ENCODE measurements at places on chromosomes 12 and 14.
A peak's percentile ranks its signal among the peaks of the same experiment; 100 is the strongest.

DNA sequence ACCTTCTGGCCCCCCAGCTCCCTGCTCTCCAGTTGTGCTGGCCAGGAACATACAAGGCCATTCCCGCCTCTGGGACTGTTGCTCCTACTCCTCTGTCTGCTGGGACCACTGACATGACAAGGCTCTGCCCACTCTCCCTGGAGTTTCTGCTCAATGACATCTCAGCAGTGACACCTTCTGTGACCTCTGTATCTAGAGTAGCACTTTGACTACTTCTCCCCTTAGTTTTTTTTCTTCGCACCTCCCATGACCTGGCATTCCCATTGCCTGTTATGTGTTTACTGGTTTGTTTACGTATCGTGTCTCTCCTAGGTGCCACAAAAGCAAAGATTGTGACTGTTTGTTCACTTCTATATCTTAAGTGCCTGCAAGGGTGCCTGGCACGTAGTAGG lies 40.1 kb upstream of the TMEM263 start:
- no peaks in the 10 kb centered on the region for H3K27me3 ChIP-seq
- DNase-seq, result no peak
- H3K27ac ChIP-seq, result no peak overlapping the region
- H3K36me3 ChIP-seq, result no peaks in the 10 kb centered on the region
- H3K4me1 ChIP-seq, result peaks cover 3% of the 10 kb centered on the region

GRCh38 chr12:117854339-117855012 lies 114.3 kb downstream of the KSR2 start:
- H3K36me3 ChIP-seq, result no peaks in the 10 kb centered on the region
- no peak overlapping the region for H3K27ac ChIP-seq
- no peak for DNase-seq

- no peaks in the 10 kb centered on the region for H3K36me3 ChIP-seq
- H3K27ac ChIP-seq, result no peak overlapping the region
- no peaks in the 10 kb centered on the region for H3K4me1 ChIP-seq
- H3K27me3 ChIP-seq, result no peaks in the 10 kb centered on the region
- no peak overlapping the region for H3K4me3 ChIP-seq
- DNase-seq, result no peak
These were observed 210.8 kb upstream of the NPAS3 start for GRCh38 chr14:32727832-32728231.

DNA sequence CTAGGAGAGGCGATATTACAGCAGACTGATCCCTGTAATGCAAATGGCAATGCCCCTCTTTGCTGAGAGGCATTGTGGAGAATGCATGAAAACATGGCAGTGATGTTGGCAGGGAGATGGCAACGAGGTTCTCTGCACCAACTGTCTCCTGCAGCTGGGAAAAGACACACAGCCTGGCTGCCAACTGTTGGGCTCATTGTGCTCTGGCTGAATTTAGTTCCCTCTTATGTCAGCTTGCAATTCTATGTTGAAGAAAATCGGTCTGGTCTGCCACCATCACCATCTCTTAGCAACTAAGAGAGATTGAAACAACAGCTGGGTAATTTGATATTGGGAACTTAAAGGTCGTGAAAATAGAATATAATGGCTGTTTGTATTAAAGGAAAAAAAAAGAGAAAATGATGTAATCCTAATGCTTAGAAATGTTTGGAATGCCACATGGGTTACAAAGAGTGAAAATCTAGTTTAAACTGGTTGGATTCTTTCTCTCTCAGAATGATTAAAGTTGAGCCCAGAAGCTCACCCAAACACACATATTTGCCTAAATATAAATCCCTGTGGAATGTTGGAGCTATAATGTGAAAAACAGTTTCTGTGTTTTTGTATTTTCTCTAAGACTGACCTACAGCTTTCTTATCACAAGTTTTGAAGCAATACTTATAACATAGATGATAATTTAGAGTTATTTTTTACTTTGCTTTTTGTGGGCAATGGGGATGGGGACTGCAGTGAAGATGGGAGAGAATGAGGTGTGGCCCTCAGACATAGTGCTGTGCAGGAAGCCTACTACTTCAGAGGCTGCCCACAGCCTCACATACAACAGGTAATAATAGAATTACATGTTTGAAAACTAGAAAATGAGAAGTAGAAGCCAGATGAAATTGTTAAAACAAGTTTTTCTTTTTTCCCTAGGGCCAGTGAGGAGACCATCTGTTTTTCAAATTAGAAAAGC lies 143.7 kb downstream of the AKAP6 start:
- no peak overlapping the region for H3K27ac ChIP-seq
- H3K4me1 ChIP-seq, result no peaks in the 10 kb centered on the region
- DNase-seq, result no peak
- H3K36me3 ChIP-seq, result no peaks in the 10 kb centered on the region
- H3K27me3 ChIP-seq, result no peaks in the 10 kb centered on the region
- H3K4me3 ChIP-seq, result no peak overlapping the region

DNA sequence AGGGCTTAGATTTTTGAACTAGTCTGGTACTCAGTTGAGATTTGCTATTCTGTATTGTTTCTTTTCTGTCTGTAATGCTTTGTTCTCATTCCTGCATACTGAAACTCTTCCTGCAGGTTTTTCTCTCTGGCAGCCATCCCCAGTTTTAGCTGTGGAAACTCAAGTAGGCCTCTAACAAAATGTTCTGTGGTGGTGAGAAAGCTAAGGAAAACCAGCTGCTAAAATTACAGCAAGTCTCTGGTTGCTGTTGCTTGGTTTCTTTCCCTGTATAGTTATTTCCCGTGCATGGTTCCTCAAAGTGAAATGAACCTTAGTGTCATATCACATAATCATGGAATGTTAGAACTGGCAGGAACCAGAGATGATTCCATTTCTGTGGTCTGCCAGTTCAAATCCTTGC lies 442.5 kb downstream of the NRXN3 start:
- no peak overlapping the region for H3K27ac ChIP-seq
- DNase-seq, result no peak

DNA sequence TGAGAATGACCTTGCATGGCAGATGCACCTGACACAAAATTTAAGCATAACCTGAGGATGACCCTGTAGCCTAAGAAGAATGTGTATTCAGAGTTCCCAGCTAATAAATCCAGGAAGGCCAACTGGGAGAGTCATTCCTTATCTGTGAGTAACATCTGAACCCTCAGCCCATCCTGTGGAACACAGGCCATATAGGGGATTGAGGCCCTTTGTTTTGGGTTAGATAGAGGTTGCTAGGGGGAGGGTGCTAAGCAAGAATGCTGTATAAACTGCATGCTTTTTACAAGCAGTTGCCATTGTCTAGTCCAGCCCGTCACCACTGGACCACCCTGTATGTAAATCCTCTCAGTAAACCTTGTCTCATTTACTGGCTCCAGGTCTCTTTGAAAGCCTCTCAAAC lies 77.0 kb downstream of the BICD1 start:
- H3K27me3 ChIP-seq, result no peaks in the 10 kb centered on the region
- no peak overlapping the region for H3K27ac ChIP-seq
- DNase-seq, result no peak

DNA sequence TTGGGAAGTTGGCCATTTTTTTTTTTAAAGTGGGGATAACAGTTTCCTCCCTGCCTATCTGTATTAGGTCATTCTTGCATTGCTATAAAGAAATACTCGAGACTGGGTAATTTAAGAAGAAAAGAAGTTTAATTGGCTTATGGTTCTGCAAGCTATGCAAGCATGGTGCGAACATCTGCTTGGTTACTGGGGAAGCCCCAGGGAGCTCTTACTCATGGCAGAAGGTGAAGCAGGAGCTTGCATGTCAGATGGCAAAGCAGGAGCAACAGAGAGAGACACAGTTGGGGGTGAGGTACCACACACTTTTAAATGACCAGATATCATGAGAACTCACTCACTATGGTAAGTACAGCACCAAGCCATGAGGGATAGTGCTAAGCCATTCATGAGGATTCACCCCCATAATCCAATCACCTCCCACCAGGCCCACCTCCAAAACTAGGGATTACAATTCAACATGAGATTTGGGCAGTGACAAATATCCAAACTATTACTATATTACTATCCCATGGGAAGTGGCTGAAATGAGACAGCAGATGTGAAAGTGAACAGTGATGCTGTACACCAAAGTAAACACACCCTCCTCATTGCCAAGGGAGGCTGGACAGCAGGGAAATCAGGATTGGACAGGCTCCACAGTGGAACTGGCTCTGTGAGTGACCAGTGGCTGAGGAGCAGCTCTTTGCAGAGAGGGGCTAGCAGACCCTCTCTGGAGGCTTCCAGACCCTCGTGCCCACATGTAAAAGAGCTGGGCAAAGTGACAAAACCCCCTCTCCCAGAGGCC lies 40.5 kb downstream of the CRACR2A start:
- no peaks in the 10 kb centered on the region for H3K27me3 ChIP-seq
- H3K4me1 ChIP-seq, result no peaks in the 10 kb centered on the region

GRCh38 chr12:51591016-51591901 lies at the start of gene SCN8A:
Gene SCN8A (plus strand): TSS chr12:51591233. CDS start chr12:51662818, 71,585 bp downstream.
- no peak within 1 kb of the TSS for H3K27ac ChIP-seq
- peaks cover 6% of the 10 kb centered on the region for H3K4me1 ChIP-seq
- H3K36me3 ChIP-seq, result no peaks in the 10 kb centered on the region
- peak within 1 kb of the TSS; percentile 60 for H3K4me3 ChIP-seq
- peak; percentile 14 for DNase-seq
- no peaks in the 10 kb centered on the region for H3K27me3 ChIP-seq

- no peaks in the 10 kb centered on the region for H3K27me3 ChIP-seq
- H3K4me3 ChIP-seq, result peak overlapping the region; percentile 20
- no peaks in the 10 kb centered on the region for H3K4me1 ChIP-seq
- peak overlapping the region; percentile 29 for H3K27ac ChIP-seq
- peak; percentile 83 for DNase-seq
- no peaks in the 10 kb centered on the region for H3K36me3 ChIP-seq
These were observed 8.3 kb downstream of the PLD4 start for GRCh38 chr14:104932676-104933631.

DNA sequence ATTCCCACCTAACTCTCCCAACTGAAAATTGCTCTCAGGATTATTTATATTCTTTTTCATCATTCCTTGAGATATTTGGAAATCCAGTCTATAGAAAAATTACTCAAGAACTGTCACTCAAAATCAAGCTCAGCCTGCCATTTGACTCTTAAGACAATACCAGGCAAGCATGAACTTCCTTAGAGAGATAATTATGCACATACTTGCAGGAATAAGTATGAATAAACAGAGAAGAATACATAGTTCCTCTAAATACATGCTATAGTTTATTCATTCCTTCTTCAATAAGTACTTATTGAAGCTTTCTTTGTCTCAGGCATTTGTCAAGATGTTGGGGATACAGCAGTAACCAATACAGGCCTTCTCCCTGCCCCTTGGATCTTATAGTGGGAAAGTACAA lies 154.1 kb downstream of the SRGAP1 start:
- DNase-seq, result no peak
- H3K27ac ChIP-seq, result no peak overlapping the region
- H3K36me3 ChIP-seq, result no peaks in the 10 kb centered on the region
- H3K27me3 ChIP-seq, result no peaks in the 10 kb centered on the region

- H3K4me3 ChIP-seq, result no peak overlapping the region
- H3K4me1 ChIP-seq, result no peaks in the 10 kb centered on the region
- H3K36me3 ChIP-seq, result no peaks in the 10 kb centered on the region
- H3K27ac ChIP-seq, result no peak overlapping the region
- no peaks in the 10 kb centered on the region for H3K27me3 ChIP-seq
- no peak for DNase-seq
These were observed 84.6 kb upstream of the CCDC196 start for GRCh38 chr14:66401449-66402095.

DNA sequence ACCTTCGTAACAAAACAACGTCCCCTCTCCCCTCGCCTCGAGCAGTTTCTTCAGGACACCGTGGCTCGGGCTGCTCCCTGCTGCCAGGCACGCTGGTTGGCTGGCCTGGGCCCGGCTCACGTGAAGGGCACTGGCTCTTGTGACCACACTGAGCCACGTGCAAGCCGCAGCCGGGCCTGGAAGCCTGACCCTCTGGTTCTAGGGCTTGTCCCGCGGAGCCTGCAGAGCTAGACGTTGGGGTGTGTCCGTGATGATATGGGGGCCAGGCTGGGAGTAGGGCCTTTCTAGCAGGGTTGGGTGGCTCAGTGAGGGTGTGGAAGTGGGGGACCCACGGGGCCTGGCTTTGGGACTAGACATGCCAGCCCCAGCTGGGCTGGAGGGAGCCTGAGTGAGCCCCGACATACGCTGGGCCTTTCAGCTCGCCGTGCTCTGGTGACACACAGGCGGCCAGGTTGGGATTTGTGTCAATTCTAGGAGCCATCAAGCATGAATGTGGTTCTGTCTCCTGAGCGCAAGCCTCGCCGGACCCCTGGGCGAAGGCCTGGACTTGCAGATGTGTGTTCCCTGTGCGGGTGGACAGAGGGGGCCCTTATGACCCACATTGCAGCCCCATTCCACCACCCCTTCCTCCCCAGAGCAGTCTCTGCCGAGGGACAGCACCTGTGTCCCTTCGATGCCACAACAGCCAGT lies 13.6 kb upstream of the AMN start:
- no peak overlapping the region for H3K4me3 ChIP-seq
- DNase-seq, result no peak
- H3K27me3 ChIP-seq, result no peaks in the 10 kb centered on the region

GRCh38 chr12:122965851-122966742 lies at the start of gene ABCB9:
Gene ABCB9 (minus strand): TSS chr12:122966463. CDS start chr12:122960235, 6,228 bp downstream.
- peaks cover 15% of the 10 kb centered on the region for H3K4me1 ChIP-seq
- peak within 1 kb of the TSS; percentile 67 for H3K27ac ChIP-seq

DNA sequence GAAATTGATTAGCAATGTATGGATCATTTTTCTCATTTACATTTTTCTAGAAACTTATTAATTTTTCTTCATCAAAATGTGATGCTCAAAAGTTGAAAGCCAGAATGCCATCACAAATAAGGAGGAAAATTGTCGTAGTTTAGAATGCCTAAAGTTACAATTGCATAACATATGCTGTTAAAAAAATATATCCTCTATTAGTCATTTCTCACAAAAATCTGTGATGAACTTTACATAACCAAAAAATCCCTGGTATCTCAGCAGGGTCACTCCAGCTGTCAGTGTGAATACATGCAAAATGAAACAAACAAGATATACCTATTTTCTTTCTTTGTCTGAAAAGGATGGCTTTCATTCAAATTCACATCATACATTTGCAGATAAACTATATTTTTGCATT lies 358.9 kb downstream of the PAWR start:
- no peak overlapping the region for H3K4me3 ChIP-seq
- no peak for DNase-seq
- H3K27ac ChIP-seq, result no peak overlapping the region
- no peaks in the 10 kb centered on the region for H3K36me3 ChIP-seq

GRCh38 chr12:27940756-27941402 lies 31.7 kb downstream of the PTHLH start:
- peak; percentile 45 for DNase-seq
- no peaks in the 10 kb centered on the region for H3K27me3 ChIP-seq
- H3K27ac ChIP-seq, result no peak overlapping the region
- H3K36me3 ChIP-seq, result no peaks in the 10 kb centered on the region

DNA sequence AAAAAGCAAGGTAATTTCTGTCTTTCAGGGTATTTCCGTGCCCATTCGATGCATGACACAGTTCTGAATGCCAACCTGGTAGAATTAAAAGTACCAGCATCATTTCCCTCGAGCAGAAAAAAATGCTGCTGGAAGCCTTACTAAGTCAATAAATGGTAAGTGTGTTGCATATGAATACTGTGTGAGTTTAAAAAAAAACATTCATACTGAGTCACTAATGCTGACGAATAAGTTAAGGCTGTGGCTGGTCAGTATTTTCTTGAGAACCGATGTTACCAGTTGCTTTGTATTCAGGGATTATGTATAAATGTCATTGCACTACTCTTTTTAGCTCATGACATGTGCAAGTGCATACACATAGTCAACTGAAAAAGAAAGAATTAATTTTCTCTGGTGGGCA lies 710.2 kb downstream of the TRHDE start:
- H3K27me3 ChIP-seq, result no peaks in the 10 kb centered on the region
- no peaks in the 10 kb centered on the region for H3K36me3 ChIP-seq
- H3K27ac ChIP-seq, result no peak overlapping the region
- no peaks in the 10 kb centered on the region for H3K4me1 ChIP-seq

- peak; percentile 37 for DNase-seq
- no peaks in the 10 kb centered on the region for H3K4me1 ChIP-seq
- no peak overlapping the region for H3K4me3 ChIP-seq
- no peaks in the 10 kb centered on the region for H3K36me3 ChIP-seq
These were observed 910.0 kb downstream of the TMEM121 start for GRCh38 chr14:106436310-106436905.

All from naive thymus-derived CD4-positive, alpha-beta T cell (primary cell).